HTR-8/SVneo (cell line): ENCODE measurements at places on chromosomes 12 and 14.

DNA sequence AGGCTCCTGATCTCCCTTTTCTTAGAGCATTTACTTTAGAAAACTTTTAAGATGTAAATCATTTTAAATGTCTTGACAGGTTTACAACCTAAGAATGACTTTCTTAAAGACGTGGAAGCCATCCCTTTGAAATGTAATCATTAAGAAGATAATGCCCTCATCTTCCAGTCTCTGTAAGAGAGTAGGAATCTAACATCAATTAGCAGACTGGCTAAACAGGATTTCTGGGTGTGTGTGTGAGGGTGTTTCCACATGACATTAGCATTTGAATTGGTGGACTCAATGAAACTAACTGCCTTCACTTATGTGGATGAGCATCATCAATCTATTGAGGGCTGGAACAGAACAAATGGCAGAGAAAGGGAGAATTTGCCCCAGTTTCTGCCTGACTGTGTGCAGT lies 329.5 kb downstream of the RPL10L start:
- no peak for DNase-seq

GRCh38 chr12:119328111-119328510 lies 6.4 kb upstream of the CCDC60 start:
- no peak for DNase-seq

DNA sequence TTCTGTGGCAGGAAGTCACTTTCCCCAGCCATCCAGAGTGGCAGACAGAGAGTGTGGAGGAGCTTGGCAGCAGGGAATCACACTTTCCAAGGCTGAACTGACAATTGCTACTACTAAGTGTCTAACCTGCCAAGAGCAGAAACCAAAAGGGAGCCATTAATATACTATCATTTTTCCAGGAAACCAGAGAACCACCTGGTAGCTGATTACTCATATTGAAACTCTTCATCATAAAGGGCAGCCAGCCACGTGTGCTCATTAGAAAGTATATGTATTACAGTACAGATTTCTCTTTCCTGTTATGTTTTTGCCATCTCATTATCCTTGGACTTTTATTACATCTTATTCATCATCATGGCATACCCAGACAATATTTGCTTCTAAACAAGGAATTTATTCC lies 374.9 kb downstream of the GXYLT1 start:
- no peak for DNase-seq

DNA sequence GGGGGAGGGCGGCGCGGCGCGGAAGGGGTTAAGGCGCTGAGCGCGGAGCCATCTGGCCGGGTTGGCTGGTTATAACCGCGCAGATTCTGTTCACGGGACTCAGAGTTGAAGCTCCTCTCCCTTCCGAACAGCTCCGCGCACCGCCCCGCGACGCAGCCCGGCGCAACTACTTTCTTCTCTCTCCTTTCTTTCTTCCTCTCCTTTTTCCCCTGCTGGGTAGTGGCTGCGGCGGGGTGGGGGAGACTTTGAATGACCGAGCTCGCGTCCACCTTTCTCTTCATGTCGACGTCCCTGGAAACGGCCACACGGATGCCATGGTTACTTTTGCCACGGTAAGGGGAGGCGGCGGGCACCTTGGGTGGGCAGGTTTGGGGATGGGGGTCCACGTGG lies at the start of gene NTF3:
TSS of gene NTF3 (plus strand) at position 98 of the 390 bp plus-strand sequence. CDS start at position 315, 217 bp downstream.
- DNase-seq: no peak

DNA sequence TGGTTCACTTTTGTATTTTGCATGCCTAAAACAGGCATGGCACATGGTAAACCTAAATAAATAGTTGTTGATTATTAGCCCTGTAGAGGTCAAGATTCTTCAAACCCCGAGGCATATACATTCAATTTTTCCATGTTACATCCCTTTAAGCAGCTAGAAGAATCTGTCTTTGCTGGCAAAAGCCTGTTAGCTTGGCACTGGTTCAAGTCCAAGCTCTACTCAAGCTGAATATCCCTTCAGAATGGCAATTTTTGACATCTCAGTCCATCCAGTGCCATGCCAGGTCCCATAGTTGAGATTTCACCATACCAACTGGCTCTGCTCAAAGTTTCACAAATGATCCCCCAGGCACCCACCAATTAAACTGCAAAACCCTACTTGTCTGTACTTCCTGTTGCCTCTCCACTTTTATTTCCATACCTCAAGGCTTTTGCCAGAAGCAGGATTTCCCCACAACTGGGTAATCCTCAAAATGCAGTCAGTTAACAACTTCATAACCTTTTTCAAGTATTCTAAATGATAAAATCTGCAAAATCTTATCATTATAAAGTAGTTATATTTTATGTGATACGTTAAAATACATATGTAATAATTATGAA lies 9.0 kb upstream of the DCN start:
- DNase-seq: no peak

DNA sequence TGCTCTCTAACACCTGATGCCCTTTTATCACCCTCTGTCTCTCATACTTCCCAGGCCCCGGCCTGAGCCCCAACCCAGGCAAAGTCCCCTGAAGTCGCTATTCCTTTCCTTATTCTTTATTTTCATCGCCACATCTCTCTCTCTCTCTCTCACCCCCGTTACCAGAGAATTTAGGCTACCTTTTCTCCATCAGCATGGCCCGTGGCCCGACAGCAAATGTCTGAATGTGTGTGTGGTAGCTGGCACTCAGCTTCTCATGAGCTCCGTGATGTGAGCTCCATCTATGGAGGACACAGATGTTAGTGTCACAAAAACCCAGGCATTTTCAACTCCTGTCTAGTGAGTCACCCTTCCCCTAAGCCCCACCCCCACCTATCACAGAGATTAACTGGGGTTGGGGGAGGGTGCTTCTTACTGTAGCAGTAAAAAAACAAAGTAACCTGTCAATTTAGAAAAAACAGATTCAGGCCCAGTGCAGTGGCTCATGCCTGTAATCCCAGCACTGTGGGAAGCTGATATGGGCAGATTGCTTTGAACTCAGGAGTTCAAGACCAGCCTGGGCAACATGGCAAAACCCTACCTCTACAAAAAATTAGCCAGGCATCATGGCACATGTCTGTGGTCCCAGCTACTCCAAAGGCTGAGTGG lies 53.8 kb downstream of the VCPKMT start:
- DNase-seq: peak; percentile 80

DNA sequence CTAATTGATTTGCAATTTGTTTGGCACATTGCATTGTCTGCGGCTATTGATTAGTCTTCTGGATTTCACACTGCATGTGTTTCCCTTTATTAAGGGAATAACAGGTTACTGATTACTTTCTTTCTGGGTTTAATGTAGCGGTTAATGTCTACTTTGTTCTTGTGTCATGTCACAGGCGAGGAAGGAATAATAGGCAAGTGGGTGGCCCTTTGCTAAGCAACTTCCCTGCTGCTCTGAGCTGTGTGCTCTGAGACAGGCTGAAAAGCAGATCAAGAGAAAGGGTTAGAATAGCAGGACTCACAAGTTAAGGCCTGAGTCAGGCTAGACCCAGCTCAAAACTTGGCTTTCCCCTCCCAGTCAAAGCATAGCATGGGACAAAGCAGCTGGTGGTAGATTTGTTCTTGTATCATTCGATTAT lies 77.2 kb downstream of the NKX2-1 start:
- DNase-seq: no peak

GRCh38 chr12:77754086-77754485 lies 76.6 kb upstream of the NAV3 start:
- DNase-seq: no peak

DNA sequence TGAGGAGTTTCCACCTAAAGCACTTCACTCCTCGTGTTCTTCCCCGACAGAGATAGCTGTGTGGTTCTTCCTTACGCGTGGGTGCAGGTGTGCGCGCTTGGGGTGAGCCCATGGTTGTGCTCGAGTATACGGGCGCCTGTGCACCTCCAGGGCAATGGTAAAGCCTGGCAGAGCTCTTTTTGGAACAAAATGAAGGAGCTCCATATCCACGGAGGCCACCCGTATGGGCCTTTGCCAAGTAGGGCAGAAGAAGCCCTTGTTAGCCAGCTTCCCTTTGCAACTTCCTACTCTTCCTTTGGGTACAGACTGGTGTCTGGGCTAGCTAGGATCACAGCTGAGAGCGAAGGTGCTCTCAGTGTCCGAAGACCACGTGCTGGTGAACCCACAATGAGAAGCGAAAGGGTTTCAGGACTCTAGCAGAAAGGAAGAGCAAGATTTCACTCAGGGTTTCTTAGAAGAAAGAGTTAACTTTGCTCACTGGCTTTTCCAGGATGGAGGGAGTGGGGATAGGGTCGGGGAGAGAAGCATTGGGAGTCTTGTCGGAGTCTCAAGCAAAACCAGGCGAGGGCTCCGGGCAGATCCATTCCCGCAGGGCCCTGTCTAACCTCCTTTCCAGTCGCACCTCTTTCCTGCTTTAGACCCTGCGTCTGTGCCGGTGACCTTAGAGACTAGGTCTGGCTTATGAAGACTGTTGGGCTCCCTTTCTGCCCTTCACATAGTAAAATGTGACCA lies 960 bp upstream of the LRFN5 start:
- no peak for DNase-seq

- DNase-seq: no peak
Observed at GRCh38 chr14:57227083-57227482, 41.6 kb downstream of the EXOC5 start.

DNA sequence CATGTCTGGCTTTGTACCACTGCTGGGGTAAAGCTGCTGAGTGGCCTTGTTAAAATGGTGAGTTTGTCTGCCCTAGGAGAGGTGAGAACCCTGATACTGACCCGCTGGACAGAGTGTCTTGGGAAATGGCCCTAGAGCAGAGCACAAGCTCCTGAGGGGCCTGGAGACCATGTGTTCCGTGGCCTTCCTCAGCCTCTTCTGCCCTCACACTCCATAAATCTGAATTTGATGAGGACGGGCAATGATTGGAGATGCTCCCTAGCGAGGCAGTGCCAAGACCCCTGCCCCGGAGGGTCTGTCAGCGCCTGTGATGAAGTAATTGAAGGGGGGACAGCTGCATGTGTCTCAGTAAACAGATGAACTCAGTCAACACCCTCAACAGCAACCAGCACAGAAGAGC lies 54.1 kb downstream of the KCNA5 start:
- DNase-seq: no peak

- DNase-seq: no peak
Observed at GRCh38 chr12:31249356-31249755, 76.6 kb downstream of the SINHCAF start.
